ENCODE measurements at places on chromosomes 12 and 14.

- no peak for DNase-seq
These were observed 6.5 kb downstream of the PHLDA1 start for GRCh38 chr12:76024942-76025600.

- no peak for DNase-seq
These were observed 93.2 kb upstream of the C14orf180 start for GRCh38 chr14:104486222-104486923.

DNA sequence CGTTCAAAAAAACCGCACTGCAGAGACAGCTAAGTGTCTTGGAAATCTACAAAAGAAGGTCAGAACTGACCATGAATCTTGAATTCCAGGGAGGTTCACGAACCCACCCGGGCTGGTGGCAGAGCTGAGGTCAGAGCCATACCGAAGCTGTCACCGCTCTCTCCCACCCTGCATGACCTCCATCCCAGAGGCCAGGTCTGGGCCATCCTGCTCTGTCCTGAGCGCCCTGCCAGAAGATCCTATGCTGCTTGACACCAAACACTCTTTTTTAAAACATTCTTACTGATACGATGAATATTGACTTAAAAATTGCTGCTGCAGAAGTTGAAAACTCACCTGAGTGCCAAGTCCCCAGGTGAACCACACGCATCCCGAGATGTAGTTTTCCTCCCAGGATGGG is 329.1 kb upstream of the FKBP4 start:
- no peak for DNase-seq

DNA sequence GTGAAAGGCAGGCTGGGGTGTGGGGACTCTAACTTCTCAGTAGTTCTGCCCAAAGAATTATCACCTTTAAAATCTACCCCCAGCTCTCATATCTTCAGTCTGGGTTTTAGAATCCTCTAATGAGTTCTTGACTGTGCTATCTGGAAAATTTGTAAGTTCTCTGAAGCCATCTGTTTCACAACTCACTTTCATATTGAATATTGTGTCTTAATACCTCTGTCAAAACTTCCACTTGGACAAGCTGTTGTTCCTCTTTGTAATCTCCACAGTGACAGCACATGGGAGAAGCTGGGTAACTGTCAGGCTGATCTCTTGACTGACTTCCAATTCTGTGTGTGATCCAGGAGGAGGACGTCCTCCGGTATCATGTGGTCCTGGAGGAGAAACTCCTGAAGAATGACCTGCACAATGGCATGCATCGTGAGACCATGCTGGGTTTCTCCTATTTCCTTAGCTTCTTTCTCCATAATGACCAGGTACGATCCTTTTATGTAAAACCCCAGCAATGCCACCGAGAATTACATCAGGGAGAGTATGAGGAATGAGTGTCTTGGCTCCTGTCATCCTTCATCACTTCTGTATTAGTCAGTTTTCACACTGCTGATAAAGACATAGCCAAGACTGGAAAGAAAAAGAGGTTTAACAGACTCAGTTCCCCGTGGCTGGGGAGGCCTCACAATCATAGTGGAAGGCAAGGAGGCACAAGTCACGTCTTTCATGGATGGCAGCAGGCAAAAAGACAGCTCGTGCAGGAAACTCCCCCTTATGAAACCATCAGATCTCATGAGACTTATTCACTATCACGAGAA is 111.9 kb downstream of the STAB2 start:
- DNase-seq = no peak

- DNase-seq = no peak
These were observed 7.3 kb downstream of the RNU4-2 start for GRCh38 chr12:120284381-120284780.

GRCh38 chr14:90345239-90345557 is 13.5 kb upstream of the NRDE2 start:
- DNase-seq = no peak

DNA sequence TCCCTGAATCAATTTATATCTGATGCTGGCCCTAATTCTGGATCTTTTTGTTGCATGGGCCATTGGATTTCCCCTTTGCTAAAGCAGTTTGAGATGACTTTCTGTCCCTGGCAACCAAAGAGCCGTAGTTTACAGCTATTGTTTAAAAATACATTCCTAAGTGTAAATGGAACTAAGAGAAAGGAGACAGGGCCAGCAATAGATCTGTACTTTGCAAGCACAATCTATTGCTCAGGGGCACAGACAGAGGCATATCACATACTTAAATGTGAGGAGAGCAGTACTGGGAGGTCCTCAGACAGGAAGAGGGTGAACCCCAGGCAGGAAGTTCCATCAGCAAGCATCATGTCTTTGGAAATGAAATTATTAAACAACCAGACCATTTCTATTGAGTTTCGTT is 126.6 kb downstream of the ZFP36L1 start:
- DNase-seq = no peak

All from posterior cingulate gyrus (tissue), 11 donors.